ENCODE measurements at places on chromosomes 5 and 9.

DNA sequence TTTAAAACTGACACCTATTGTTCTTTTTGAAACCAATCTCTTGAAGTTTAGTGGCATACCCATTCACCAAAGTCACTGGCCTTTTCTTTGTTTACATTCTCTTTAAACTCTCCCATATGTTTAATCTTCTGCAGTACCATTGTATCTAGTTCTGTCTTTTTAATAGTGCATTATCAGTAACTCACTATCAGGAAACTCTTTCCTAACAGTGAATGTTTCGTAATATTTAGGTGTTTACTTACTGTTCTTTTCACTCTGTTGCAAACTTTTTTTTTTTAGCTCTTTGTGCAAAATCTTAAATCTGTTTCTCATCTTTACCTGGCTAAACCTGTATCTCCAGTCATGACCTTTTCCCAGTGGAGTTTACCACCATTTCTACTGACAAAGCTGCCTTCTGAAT lies 17.2 kb downstream of the SMAD5 start:
- DNase-seq, result no peak

GRCh38 chr9:99478469-99479027 lies 256.5 kb downstream of the SEC61B start:
- no peak for DNase-seq

DNA sequence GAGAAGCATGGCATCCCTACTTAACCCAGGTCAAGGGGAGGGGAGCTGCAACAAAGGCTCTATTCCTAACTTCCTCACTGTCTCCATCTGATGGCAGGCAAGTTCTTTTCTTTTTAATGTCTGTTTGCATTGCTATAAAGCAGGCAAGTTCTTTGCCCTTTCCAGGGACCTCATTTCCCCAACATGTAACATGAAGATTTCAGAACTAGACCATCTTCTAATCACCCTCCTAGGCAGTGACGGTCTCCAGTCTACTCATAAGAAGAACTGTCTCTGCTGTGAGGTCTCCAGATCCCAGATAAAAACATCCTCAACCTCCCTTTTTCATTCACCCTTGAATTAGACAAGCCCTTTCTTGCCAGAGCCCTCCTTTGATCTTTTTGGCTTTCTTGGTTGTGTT lies 42.1 kb downstream of the PPP1R2B start:
- no peak for DNase-seq

DNA sequence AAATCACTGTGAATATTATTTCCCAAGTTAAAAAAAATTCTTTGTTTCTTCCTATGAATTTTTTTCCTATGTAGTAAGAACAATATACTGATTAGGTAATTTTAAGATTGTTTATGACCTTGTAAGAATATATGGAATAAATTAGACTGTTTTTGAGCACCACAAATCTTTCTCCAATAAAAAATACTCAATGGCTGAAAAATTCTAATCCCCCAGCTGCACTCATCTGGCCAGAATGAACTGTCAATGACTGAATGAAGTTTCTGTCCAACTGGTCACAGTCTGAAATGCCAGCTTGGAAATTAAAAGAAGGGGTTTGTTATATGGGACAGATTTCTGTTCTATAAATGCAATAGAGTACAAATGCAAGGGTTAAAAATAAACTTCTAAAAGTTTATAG lies 569.5 kb upstream of the SEMA6A start:
- DNase-seq, result no peak

GRCh38 chr5:13317654-13318053 lies 626.8 kb downstream of the DNAH5 start:
- no peak for DNase-seq

DNA sequence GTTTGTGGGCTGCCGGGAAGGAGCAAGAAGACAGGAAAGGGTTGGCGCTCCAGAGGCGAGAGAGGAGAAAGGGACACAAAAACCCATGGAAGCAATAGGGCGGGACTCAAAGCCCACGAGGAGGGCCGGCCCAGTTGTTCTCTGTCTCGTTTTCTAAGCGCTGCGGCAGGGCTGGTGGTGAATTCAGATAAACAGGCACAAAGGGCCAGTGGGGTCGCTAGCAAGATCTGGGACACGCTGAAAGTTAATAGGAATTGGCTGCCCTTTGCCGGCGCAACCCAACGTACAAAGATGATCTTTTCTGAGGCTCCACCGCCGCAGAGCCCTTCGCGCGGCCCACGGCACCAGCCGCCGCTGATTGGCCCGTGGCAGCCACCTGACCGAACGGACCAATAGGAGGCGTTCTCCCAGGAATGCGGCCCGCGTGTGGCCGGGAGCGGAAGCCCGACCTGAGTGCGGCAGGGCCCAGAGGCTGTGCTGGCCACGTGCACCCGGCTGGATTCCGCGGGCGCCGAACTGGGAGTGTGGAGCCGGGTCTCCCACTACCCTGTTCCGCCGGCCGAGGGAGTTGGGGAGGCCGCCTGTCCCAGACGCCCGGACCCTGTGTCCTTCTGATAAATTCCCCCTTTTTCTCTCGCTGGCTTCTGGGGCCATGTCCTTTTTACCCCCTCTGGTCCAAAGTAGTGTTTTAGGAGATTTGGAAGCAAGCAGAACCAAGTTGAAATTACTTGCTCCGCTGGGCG lies 16.8 kb upstream of the NSD1 start:
- DNase-seq, result peak; percentile 96

DNA sequence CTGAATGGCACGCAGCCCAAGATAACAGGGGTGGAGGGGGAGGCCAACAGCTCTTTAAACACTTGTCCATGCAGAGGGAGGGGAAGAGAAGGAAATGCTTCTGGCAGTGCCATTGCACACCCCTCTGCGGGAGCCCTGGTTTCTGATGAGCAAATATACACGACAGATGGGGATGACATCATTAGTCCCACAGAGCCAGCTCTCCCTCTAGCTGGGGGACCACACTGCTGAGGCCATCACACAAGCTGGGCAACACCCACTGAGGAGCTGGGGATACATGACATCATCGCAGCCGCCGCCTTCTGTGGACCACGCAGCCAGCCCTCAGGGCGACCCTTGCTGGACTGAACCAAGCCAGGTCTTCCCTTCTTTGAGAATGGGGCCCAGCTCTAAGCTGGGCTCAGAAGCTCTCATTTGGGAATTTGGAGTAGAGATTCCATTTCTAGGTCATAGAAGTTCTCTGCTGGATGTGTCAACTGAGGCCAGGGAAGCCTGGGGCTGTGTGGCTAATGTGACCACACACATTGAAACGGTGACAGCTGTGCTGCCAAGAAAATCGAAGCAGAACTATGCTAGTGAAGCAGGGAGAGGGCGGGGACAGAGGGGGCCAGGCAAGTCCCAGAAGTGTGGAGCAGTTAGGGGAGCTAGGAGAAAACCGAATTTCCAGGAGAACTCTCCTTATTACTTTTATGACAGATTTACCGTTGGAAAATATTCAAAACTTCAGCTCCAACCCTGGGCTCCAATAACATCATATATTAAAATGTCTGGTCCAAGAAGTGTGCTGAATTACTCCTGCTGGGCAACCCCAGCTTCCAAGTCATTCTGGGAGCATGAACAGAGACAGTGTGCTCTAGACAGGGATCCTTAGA lies 79.5 kb downstream of the PRRT1B start:
- peak; percentile 83 for DNase-seq

DNA sequence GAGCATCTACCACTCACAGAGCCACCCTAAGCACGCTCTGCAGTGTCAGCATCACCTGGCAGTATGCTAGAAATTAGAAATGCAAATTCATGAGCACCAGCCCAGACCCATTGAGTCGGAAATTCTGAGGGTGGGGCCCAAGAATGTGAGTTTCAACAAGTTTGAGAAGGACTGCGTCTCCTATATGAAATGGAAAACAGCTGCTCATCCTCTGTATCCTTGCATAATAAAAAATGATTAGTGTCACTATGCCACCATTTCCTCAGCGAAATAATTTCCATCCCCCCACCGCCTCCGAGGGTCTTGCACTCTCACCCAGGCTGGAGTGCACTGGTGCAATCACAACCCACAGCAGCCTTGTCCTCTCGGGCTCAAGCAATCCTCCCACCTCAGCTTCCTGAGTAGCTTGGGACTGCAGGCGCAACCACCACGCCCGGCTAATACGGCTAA lies 1.3 kb upstream of the IQGAP2 start:
- no peak for DNase-seq

- DNase-seq, result no peak
These were observed 143.1 kb upstream of the FBN2 start for GRCh38 chr5:128681096-128681495.

- DNase-seq, result no peak
These were observed 203.6 kb upstream of the MVB12B start for GRCh38 chr9:126122901-126123616.

GRCh38 chr5:8322484-8322883 lies 453.5 kb downstream of the MTRR start:
- DNase-seq, result no peak

- no peak for DNase-seq
These were observed 297.2 kb downstream of the SPOCK1 start for GRCh38 chr5:137201876-137202275.

DNA sequence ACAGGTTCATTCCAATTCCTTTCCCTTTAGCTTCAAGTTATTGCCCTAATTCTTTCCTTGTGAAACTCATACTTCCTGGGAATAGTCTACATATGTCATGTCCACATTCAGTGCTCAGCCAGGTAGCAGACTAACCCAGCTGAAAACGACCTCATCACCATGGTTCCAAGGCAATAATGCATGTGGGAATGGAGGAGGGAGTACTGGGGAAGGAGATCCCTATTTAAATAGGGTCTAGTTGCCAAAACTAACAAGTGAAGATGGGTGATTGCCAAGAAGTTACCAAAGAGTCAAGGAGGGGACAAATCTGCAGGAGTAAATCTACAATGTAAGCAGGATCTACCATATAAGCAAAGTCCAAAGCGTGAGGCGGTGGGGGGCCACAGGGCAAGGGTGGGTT lies 47.3 kb upstream of the MCTP1 start:
- DNase-seq, result no peak

GRCh38 chr5:51997949-51998348 lies 614.7 kb downstream of the ISL1 start:
- DNase-seq, result peak; percentile 55

GRCh38 chr5:112384523-112384922 lies 34.6 kb downstream of the EPB41L4A start:
- no peak for DNase-seq

DNA sequence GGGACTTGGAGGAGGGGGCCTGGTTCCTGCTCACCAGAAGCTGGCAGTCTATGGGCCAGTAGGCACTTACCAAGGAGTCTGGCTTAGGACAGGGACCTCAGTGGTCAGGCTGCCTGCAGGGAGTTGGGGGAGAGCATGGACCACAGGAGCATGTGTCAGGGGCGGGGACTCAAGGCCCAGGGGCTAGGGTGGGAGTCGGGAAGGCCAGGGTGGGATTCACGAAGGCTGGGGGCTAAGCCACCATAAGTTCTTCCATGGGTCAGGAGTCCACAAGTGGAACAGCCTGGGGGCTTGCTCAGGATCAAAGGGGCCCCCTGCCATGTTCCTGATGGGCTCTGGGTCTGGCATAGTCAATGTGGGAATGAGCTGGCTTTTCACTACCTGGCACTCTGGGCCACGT lies 11.5 kb upstream of the SLC25A48 start:
- DNase-seq, result no peak

DNA sequence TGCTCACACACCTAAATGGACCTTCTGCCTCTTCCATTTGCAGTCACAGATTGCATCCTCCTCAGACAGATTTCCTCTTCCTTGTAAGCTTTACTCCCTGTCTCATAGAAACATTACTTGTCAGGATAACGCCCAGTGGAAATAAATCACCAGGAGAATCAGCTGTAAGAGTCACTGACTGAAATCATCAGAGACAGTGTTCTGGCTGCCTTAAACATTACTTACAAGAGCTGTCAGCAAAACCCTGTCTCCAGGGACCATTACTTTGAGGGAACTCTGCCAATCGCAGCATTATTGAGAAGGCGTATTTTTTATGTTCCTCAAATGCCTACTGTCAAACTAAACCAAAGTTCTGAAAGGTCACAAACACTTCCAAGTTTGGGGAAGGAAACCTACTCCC lies 5.9 kb downstream of the DPYSL3 start:
- DNase-seq, result no peak

DNA sequence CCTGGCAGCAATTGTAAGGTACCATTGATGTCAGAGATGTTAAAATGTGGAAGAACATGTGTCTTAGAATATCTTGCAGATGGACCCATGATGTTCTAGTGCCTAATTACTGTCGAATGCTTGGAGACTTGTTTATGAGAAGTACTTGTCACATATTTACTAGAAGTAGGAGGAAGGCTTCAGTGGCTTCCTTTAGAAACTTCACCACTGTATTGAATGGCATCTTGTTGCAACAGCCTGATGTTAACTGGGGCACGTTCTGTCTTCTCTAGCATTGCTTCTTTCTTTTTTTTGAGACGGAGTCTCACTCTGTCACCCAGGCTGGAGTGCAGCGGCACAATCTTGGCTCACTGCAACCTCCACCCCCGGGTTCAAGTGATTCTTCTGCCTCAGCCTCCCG lies 16.5 kb downstream of the UGCG start:
- no peak for DNase-seq

DNA sequence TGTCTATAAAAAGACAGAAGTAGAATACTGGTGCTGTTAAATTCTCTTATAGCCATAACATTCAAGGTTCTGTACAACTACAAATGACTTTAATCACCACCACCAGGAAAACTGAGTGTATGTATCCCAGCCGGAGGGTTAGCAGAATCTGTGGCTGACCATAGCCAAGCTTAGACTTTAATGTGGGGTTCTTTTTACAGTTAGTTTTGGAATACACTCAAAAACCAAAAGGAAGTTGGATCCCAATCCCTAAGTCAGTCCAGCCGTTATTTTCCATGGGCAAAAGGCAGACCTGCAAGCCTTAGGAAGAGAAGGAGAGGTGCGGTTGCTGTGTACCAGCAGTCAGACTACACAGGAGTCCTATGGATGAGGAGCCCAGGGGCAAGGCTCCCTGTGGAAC lies 179.8 kb downstream of the ENC1 start:
- DNase-seq, result no peak

- no peak for DNase-seq
These were observed 23.5 kb upstream of the TTLL11 start for GRCh38 chr9:122116448-122117173.

- peak; percentile 58 for DNase-seq
These were observed 15.4 kb downstream of the CCL28 start for GRCh38 chr5:43396762-43397304.

- peak; percentile 21 for DNase-seq
These were observed 76.0 kb upstream of the IFNE start for GRCh38 chr9:21558079-21558478.

GRCh38 chr5:181173420-181174342 lies 26.3 kb downstream of the OR2V2 start:
- DNase-seq, result no peak

GRCh38 chr9:96048104-96048955 lies 172.8 kb downstream of the ERCC6L2 start:
- DNase-seq, result peak; percentile 93

- peak; percentile 46 for DNase-seq
These were observed 4.8 kb upstream of the CCIN start for GRCh38 chr9:36164372-36164771.

GRCh38 chr5:155144956-155145355 lies 131.4 kb downstream of the KIF4B start:
- no peak for DNase-seq

- no peak for DNase-seq
These were observed 63.1 kb upstream of the RANBP6 start for GRCh38 chr9:6078382-6079105.

- peak; percentile 42 for DNase-seq
These were observed 62.3 kb downstream of the THBS4 start for GRCh38 chr5:80097451-80097850.

GRCh38 chr5:6583049-6583880 lies 49.6 kb downstream of the NSUN2 start:
- DNase-seq, result peak; percentile 82

- no peak for DNase-seq
These were observed 83.2 kb upstream of the TBCA start for GRCh38 chr5:77859306-77859705.

Measured in eye (tissue), 1 donor.